Substantia nigra (tissue), 51 donors: ENCODE measurements at places on chromosomes 2 and 18.

- no peak for DNase-seq
Measured at GRCh38 chr2:144374163-144374661, 145.7 kb downstream of the ZEB2 start.

DNA sequence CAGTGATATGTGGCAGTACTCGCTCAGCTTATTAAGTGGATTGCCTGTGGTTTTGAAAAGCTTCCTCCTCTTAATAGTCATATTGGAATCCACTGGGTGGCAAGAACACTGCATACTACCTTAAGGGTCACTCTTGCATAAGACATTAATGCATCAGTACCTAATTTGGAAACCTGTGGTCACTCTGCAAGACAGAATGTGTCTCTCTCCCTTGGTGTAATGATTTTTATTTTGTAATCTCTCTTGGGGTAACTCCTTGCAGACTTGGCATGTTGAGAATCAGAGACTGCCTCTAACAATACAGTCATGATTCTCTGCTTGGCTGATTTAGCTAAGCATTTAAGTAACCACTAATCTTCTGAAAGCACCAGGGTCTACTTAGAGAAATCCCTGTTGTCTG is 33.0 kb upstream of the IER3IP1 start:
- DNase-seq: no peak

DNA sequence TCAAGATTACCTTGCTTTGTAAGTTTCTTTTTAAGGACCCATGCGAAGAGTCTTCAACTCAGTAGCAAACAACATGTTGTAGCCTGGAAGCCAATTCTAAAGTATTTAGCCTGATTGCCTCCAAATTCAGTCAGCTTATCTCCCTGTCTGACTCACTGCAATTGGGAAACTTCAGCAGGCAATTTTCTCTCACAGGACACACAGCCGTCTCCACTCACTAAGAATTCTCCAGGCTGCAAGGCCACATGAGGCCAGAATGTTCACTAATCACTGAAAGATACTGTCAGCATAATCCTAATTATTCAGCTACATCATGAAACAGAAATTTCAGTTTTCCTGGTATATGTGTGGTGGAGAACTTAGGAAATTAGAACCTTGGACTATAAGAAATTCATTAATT is 78.1 kb upstream of the PDE1A start:
- DNase-seq: no peak

DNA sequence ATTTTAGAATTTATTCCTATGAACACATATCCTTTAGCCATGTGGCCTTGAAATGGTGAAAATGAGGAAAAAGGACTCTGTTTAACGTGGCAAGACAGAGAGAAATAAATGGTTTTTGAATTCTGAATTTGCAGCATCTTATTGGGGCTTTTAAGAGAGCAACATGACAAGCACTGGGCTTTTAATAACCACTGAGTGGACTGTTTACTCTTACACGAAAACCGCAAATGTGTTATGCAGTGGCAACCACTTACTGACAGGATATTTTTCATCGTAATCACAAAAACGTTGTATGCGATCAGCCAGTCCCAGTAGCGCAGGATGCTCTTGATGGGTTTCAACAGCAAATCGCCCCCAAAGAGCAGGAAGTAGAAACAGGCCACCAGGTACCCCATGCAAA is 226.6 kb downstream of the NAPG start:
- no peak for DNase-seq

GRCh38 chr18:7512348-7512747 is 54.8 kb upstream of the PTPRM start:
- DNase-seq: no peak

DNA sequence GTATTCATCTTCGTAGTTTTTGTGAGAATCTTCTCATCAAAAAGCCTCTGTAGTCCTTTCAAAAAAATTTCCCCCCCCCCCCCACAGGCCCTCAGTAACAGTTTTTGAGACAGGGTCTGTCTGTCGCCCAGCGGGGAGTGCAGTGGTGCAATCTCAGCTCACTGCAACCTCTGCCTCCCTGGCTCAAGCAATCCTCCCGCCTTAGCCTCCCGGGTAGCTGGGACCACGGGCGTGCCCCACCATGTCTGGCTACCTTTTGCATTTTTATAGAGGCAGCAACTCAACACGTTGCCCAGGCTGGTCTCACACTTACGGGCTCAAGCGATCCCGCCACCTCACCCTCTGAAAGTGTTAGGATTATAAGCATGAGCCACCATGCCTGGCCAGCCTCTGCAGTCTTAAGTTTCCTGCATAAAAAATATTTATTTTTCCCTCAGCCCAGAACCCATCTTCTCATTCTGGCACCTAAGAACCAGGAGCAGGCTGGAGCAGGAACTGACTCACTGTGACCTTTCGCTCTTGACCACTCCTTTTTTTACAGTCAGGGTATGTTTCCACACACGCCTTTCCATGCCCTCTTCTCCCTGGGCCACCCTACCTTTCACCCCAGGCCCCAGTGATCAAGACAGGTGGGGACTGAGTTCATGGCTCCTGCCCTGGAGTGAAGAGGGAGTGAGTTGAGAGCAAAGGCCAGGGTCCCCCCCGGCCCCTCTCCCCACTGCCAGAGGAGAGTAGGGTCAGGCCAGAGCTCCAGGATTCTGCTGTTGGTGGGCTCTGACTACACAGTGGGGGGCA is 32.5 kb upstream of the NT5DC4 start:
- no peak for DNase-seq

GRCh38 chr2:45729753-45730512 is 78.5 kb downstream of the PRKCE start:
- DNase-seq: no peak

GRCh38 chr2:101790857-101791256 is 93.3 kb downstream of the MAP4K4 start:
- no peak for DNase-seq

- no peak for DNase-seq
Measured at GRCh38 chr2:16254356-16254965, 314.1 kb downstream of the MYCN start.
